ENCODE measurements at places on chromosomes 2 and 18.

DNA sequence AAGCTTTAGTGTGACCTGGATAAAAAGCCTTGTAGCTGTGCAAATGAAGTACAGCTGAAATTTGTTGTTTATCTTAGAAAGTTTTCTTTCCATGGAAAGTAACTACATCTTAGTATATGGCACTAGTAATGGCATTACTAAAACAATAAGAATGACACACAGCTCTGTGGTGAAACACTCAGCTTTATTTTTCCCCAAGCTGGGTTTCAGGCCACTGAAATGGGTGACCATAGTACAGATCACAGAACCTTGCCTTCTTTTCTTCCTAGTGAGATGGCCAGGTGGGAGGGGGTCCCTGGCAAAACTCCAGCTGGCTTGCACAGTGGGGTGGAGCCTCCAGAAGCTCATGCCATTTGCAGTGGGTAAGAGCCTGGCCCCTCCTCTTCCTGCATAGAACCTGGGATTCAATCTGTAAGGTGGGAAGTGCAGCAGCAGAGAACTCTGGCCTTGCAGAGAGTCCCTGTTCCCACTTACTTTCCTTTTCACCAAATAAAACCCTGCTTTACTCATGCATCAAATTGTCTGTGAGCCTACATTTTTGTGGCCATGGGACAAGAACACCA is 17.6 kb upstream of the GRP start:
- DNase-seq: no peak

GRCh38 chr2:222964376-222965031 is 87.5 kb upstream of the KCNE4 start:
- DNase-seq: no peak

GRCh38 chr2:239361311-239361642 is 39.5 kb downstream of the HDAC4 start:
- DNase-seq: no peak

DNA sequence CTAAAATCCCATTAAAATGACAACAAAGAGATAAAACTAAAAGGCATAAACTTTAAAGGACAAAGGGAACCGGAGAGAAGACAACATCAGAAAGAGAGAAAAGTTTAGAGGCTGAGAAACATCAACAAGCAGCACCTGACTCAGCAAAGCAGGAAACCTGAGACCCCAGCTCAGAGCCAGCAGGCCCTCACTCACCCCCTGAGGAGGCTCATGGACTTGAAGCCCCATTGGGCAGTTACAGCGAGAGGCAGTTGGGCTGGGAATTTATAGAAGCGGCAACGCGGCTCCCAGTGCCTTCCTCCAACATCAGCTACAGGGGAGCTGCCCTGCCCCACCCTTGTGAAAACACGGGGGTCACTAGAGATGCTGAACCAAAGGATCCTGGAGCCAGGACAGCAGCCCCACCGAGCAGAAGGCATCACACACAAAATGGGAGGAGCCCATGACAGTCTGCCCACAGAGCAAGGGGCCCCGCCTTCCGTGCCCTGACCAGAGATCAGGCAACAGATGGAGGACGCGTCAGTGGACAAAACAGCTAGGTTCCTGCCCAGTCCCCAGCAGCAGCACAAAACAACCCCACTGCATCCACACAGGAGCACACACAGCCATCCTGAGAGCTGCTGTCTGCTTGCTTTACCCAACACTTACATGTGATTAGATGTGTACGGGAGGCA is 52.7 kb downstream of the CMPK2 start:
- no peak for DNase-seq

DNA sequence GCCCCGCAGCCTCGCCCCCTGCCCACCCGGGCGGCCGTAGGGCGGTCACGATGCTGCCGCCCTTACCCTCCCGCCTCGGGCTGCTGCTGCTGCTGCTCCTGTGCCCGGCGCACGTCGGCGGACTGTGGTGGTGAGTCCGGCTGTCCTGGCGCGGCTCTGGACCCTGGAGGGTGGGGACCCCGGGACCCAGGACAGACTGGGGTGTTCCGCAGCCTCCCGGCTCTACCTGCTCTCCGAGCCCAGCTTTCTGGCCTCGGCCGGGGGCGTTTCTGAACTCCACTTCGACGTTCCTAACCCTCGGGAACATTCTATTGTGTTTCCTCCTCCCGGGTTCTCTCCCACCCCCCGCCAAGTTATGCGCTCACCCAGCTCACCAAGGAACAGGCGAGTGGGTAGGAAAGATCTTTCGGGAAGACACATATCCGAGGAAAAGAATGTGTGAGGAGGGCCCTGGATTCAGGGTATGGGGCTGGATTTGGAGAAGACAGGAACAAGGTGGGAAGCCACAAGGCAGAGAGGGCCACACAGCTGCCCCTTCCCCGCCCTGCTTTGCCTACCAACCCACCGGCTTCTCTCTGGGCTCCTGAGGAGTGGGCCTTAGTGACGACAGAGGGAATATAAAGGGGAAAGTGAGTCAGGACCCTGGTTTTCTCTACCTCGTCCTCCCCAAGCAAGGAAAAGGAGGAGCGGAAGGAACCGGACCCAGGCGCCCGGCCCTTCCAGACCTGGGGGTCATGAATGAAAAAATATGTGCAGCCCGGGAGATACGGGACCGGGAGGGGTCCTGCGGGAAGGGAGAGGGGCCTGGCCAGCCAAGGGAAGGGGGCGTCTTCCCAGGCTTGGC is 605 bp downstream of the WNT6 start:
- no peak for DNase-seq

DNA sequence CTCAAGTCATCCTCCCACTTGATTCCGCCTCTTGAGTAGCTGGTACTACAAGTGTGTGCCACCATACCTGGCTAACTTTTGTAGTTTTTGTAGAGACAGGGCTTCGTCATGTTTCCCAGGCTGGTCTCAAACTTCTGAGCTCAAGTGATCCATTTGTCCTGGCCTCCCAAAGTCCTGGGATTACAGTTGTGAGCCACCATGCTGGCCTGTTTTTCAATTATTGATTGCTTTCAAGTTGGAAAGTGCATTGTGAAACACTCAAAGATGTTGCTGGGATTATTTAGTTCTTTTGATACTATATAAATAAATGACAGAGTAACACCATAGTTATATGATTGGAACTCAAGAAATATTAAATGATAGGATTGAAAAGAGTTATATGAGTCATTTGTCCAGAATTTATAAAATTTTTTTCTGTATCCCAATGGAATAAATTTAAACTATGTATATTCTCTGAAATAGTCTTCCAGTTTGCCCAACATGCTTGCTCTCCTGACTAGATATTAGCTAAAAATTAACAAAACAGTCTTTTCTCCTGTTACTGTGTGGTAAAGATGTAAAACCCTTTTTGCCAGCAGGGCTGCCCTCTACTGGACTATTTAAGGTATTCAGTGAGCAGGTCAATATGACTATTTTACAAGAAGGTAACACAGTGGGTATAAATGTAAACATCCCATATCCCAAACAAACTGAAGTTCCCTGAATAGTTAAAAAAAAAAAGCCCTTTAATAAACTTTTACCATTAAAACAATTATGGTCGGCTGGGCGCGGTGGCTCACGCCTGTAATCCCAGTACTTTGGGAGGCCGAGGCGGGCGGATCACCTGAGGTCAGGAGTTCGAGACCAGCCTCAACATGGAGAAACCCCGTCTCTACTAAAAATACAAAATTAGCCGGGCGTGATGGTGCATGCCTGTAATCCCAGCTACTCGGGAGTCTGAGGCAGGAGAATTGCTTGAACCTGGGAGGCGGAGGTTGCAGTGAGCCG is 42.7 kb downstream of the ACSL3 start:
- no peak for DNase-seq

- DNase-seq: no peak
Observed at GRCh38 chr2:124027182-124027581, 2.1 kb downstream of the CNTNAP5 start.

DNA sequence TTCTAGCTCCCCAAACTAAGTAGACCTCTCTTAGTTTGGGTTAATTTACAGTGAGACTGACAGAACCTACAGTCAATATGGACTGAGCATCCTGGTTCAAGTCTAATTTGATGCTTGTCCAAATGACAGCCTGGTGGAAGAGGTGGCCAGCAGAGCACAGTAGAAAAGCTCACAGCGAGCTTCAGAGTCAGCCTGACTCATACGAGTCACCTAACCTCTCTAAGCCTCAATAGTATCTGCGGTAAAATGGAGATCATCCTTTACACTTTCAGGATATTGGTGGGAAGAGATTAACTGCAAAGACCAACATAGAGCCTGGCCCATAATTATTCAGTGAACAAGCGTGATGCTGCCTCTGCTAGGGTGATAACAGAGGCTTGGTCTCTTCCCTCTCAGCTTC is 54.5 kb downstream of the DOCK10 start:
- no peak for DNase-seq

DNA sequence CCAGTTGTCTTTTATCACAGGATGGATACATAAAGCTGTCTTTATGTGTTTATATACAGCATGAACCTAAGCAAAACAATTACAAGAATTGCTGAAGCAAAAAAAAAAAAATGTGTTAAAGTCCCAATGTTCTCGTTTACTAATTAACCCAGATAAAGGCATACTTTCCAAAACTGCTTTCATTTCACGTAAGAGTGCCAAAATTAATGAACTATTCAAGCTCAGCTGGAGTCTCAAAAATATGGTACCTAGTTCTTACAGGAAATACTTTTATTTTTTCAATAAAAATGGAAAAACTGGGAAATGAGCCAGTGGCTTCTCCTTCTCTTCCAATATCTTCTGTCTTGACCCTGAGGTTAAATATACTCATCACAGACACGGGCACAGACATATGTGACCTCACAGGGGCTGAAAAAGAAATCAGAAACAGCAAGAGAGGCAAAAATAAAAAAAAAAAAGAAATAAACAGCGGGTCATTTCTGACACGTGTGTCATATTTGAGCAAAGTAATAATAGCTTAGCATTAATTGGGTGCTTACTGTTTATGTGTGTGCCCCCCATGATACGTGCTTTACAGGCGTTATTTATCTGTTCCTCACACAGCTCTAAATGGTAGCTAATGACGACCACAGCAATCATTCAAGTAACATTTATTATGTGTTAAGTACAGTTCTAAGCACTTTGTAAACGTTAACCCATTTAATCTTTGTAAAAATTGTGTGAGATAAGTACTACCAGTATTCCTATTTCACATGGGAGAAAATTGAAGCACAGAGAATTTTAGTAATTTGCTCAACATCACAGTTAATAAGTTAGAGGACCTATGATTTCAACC is 158.0 kb upstream of the MMADHC start:
- no peak for DNase-seq

DNA sequence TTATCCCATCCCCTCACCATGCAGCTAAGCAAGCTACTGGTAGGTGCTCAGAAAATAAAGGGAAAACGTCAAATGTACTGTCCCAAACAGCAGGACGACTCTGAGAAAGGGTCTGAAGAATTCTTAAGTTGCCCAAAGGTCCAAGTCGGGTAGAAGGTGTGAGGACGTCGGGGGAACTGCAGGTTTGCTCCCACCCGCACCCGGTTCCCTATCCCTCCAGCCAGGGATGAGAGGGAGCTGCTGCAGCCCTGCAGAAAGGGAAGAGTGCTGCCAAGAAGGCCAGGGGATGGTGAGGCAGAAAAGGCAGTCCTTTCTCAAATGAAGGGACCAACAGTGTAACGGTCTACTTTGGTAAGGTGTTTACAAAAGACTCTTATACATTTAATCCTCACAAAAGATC is 6.9 kb upstream of the UCN start:
- DNase-seq: no peak

DNA sequence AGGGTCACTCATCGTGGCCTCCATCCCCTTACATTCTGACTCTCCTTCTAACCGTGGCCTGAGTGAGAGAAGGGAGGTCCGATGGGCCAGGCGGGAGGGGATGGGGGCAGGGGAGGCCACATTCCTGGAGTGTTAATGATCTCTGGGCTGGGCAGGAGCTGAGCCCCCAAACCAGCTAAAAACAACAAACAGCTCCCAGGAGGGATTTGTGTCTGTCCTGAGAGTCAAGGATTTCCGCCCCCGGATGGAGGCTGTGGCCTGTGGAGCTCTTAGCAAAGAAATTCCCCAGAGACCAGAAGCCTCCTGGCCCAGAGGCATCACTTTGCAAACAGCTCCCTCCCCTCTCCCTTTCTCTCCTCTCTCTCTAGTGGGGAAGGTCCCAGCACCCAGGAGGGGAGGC is 23.5 kb downstream of the EMX1 start:
- no peak for DNase-seq

DNA sequence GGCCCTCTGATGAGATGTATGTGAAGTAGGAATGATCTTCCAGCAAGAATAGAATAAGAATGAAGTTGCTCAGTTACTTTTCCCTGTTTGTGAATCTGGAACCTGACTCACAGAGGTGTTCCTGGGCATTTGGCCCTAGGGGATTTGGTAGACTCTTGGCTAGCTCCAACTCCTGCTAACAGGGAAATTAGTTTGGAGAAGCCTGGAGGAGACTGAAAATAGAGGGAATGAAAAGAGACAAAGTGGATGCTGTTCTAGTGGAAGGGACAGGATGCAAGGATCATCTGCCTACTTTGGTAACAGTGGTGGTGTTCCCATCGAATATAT is 19.6 kb downstream of the TMEM17 start:
- DNase-seq: no peak

GRCh38 chr18:36149514-36150289 is 20.0 kb downstream of the ELP2 start:
- DNase-seq: no peak

DNA sequence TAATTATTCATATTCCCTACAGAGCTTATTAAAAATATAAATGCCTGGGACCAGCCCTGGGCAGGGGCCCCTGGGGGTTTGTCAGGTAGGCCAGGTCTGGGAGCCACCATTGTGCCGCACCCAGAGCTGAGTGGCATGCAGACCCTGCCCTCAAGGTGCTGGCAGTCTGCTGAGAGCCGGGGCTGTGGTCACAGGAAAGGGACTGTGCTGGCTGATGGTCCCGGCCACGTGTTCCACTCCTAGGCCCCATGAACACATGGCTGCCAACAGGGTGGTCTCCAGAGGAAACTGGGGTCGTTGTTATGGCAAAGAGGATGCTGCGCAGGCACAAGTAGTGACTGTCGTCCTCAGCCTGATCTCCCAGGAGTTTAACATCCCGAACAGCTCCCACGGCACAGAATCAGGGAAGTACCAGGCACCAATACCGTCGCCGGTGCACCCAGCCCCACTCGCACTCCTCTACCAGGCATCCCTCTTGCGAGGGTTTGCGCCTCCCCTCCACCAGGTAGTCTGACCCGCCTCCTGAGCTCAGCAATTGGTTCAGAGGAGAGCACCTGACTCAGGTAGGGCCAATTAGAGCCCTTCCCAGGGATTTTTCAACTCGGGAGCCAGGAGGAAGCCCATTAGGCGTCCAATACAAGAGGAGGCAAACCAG is 39.2 kb upstream of the BIN1 start:
- DNase-seq: no peak

Measured in activated T-helper 2 cell treated with anti-CD3 and anti-CD28 coated beads, Interferon-gamma antibody, Interleukin-2, Interleukin-4, amounts not matched to agents 10 μg/mL and 5 μg/mL and 100 μg/mL, durations not matched to agents 14 hours and 24 hours and 36 hours (primary cell).